Stomach (tissue), 19 donors: ENCODE measurements at places on chromosomes 6 and 20. TPM values are rescaled to one million over a fixed set of nuclear protein-coding genes. Genes with fewer than 3 reads are reported as not detected.

Gene GSTA3
- not detected for total RNA-seq

Gene SNPH
- total RNA-seq: 8.2 TPM

Gene ARMC12
- not detected for total RNA-seq

Gene HFE
- 8.2 TPM for total RNA-seq

Gene JAG1
- 69.6 TPM for total RNA-seq

Gene OTOR
- total RNA-seq: not detected

Gene FOXS1
- total RNA-seq: not detected

Gene PSMB9
- total RNA-seq: 18.7 TPM

Gene SLC22A2
- total RNA-seq: not detected

Gene SMLR1
- not detected for total RNA-seq

Gene CRYBG1
- 20.2 TPM for total RNA-seq

Gene RAET1L
- total RNA-seq: not detected

Gene GID8
- total RNA-seq: 29.6 TPM

Gene APOM
- not detected for total RNA-seq

Gene PTCHD4
- total RNA-seq: not detected

Gene ADGB
- total RNA-seq: not detected

Gene FILIP1
- total RNA-seq: 21.9 TPM

DNA sequence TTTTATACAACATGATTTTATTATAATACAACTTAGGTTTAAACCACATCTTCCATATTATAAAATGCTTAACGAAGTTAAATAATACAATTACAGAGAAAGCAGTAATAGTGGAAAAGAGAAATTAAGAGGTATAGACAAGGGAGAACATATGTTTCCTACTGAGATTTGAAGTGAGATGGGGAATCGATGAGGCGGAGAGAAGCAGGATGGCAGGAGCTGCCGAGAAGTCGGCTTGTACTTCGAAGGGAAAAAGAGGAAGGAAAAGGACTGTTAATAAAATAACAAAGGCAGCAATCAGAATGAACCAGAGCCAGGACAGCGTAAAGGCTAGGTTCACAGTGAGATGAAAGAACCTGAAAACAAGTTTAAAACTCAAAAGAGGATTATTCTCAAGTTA, 15.4 kb downstream of the FBXL4 start:
- DNase-seq: no peak

GRCh38 chr6:135088818-135089809, 34.5 kb upstream of the HBS1L start:
- DNase-seq: peak; percentile 7

- DNase-seq: no peak
These were observed 557 bp upstream of the DHX35 start for GRCh38 chr20:38961530-38962043.

DNA sequence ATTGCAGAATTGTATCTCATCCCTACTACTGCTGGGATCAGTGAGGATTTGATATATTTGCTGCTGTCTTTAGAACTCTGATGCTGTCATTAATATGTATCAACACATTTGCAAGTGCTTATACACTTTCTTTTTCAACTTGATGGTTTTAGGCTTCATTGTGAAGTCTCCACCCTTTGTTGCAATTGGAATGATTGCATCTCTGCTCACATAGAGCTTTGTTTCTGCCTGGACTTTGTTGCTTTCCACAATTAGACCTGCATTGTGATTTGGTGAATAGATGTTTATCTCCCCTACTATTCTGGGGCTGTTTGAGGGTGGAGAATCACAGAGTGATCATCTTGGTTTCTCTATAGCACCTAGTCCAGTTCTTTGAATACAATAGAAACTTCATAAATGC, 666.7 kb downstream of the EPM2A start:
- no peak for DNase-seq

DNA sequence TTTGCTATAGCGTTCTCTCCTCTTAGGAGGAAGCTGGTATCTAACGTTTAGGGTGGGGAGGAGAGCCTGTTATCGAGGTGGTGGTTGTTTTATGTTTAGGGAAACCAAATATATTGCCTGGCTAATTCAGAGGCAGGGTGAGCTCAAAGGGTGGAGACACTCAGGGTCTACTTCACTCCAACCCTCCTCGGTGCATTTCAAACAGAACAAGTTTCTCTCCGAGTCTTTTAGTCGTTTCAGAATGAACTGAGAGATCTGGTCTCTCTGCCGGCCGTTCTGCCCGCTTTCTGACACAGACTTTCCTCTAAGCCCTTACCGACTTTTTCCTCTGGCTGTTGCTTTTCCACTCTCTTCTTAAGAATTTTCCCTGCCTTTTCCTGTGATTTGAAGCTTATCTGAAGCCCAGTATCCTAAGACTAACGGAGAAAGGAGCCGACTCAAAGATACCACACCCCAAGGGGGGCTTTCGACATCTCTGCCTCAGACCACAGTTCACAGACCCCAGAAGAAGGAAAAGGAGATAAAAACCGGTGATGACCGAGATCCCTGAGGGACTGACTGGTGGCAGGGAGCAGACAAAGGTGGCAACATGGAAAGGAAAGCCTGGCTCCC, 865 bp downstream of the STK38 start:
- no peak for DNase-seq

DNA sequence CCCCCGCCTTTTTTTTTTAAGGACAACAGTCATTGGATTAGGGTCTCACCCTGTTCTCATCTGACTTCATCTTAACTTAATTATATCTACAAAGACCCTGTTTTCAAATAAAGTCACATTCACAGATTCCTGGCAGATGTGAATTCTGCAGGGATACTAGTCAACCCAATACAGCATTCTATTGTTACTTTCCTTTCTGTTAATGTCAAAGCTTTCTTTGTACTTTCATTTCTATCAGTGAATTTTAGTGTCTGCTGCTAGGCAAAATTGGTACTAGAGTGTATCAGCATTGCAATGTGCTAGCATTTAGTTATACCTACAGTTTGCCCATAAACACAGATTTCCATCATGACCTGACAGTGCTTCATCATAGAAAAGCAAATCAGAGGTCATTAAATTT, 281.9 kb downstream of the CDKAL1 start:
- DNase-seq: no peak

DNA sequence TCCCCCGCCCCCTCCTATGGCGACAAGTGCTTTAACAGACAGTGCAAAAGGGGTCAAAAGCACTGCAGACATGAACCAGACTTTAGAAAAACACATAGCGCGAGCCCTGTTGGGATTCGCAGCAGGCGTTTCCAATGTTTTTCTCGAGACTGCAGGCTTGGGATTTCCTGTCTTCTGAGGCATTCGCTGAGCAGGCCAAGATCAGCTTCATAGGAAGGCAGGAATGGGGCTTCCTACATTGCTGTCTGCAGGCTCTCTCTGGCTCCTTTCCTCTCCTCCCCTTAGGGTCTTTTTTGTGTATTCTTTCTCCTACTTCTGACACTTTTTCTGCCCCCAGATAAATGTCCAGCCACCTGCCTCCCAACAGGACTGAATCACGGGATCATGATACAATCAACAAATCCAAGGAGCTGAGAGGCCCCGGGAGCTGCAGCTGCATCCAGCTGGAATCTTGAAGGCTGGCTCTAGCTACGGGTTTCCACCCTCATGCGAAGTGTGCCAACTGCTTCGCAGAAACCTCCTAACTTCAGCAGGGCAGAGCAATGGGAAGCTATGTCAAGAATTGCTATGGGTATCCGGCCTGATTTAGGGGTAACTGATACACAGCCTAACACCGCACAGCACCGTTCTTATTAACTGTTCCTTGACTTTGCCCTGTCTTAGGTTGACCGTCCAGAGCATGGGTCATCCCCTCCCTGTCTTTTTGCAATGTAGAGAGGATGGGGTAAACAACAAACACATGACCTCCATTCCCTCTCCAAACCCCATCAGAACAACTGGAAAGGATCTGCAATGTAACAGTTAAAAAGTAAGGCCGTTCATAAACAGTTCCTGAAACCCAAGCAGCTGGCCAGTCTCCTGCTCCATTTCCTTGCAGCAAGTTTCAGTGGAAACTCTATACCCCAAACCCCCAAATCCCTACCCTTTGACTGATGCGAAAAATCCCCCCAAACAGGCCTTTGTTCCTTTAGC, 31.5 kb downstream of the SNX5 start:
- DNase-seq: peak; percentile 76

DNA sequence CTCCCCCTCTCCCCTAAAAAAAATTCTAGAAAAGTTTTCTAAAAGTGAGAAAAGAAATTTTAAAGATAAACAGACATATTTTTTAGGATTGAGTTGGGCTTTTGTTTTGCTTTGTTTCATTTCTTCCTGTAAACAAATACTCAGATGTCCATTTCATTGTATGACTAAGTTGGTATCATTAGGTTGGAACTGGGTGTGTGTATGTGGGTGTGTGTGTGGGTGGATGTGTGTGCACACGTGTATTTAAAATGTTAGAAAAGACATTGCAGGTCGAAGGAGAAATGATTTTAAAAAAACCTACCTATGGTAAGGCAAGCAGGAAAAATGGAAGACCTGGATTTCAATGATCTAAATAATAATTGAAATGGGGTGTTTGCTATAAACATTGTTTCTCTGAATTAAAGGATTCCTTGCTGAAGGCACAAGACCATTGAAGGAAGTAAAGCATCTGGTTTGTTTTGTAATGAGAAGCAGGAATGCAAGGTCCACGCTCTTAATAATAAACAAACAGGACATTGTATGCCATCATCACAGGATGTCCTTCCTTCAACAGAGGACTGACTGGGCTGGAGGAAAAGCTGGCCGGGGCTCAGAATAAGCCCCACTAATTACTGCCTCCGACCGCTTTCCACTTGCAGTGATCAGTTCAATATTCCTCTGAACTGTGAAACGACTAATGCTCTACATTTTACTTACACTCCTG, 996 bp upstream of the PRDM1 start:
- no peak for DNase-seq

- no peak for DNase-seq
These were observed 25.0 kb downstream of the VGLL2 start for GRCh38 chr6:117290173-117290846.

DNA sequence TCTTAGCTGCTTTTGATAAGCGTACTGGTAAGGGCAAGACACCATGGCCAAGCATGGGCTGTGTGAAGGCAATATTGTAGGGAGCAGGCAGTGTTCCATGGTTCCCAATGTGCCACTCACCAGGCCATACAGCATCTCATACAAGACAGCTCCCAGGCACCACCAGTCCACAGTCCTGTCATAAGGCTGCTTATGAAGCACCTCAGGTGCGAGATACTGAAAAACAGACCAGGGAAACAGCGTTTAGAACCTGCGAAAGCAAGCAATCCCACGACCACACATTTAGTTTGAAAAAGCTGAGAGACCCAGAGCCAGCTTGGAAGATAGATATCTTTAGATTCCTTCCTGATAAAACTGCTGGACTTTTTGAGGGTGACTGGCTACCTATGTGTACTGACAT, 119.1 kb upstream of the SLC2A12 start:
- DNase-seq: no peak

DNA sequence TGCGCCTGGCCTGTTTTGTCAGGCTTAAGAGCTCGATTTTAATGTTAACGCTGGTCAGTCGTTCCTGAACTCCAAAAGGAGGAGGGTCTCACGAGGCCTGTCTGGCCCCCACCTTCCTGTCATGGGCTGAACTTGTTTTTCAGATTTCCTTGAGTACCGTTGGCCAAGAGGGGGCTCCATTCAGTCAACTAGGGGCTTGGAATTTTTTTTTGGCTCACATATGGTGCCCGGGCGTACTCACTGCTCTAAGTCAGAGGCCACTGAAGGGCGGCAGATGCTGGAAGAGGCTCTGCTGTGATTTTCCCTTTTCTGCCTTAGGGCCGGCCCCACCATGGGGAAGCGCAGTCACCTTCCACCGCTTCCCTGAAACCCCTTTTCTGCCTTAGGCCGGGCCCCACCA, 6.9 kb upstream of the BIRC7 start:
- no peak for DNase-seq

GRCh38 chr20:38260025-38260377, 534 bp downstream of the KIAA1755 start:
- DNase-seq: no peak

GRCh38 chr6:147022041-147022440, 182.2 kb upstream of the STXBP5 start:
- DNase-seq: no peak

- DNase-seq: no peak
These were observed 16.0 kb downstream of the CNBD2 start for GRCh38 chr20:35984382-35984781.

DNA sequence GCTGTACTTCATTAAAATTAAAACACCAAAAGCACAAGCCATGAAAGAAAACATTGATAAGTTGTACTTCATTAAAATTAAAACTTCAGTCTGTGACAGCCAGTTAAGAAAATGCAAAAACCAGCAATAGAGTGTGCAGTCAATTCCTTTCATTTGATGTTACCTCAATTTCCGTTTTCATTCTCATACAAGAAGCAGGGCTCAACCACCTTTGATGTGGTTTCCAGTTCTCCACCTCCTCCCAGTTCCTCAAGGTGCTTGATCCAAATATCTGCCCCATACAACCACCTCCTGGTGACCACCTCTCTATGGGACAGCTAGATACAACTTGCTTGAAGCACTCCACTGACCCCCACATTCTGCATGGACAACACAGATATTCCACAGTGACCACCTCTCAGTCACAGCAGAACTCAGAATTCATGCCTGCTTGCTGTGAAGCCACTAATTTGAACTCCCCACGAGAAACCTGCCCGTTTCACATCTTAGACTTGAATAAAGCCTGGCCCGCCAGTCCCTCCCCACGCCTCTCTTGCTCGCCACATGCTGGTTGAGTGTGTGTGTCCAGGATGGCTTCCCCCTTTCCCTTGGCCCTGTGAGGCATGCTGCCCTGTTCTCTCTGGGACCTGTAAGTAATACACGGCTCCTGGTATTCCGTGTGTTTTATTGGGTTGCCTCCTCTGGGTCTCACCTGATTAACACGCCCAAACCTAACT, 66.1 kb downstream of the FAM50B start:
- DNase-seq: no peak

GRCh38 chr6:142781129-142781528, 163.8 kb downstream of the HIVEP2 start:
- no peak for DNase-seq

- no peak for DNase-seq
These were observed at the start of gene PRDM13 for GRCh38 chr6:99606656-99607415. PRDM13 (plus strand) TSS chr6:99606833; CDS start chr6:99607035, 202 bp downstream.

GRCh38 chr20:50540620-50541605, 30.7 kb downstream of the PTPN1 start:
- no peak for DNase-seq

GRCh38 chr6:51928320-51928719, 159.1 kb downstream of the PKHD1 start:
- no peak for DNase-seq

DNA sequence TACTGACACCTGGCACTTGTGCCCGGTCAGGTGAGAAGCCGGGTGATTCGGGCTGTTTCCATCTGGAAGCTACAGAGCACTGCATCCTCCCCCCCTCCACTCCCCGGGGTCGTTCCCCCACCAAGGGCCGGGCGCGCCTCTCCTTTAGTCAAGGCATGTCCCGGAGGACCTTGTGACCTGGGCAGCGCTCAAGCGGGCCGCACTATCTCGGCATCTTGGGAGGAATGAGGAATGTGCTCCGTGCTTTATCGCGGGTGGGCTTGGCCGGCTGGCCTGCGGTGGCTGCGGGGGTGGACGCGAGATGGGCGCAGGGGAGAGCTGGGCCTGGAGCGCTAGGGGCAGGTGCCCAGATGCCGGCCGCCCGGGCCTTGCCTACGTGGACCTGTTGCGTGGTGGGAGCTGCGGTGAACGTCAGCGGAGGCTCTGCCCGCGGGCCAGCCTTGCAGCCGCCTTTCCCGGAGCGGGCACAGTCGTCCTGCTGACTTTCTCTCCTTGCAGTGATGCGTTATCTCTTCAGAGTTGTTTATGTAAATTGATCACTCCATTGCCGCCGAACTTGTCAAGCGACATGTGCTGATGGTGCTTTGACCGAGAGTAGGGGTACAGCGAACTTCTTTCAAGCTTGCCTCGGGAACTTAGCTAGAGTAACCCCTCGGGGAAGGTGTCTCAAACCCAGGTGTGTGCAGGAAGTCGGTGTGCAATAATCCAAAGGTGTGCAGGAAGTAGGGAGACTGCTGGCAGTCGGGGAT, 1.1 kb downstream of the LRRC1 start:
- peak; percentile 60 for DNase-seq
